ENCODE measurements at places on chromosomes 2 and 18. TPM values are rescaled to one million over a fixed set of nuclear protein-coding genes. Genes with fewer than 3 reads are reported as not detected.

The YIPF4 gene
- 67.5 TPM for total RNA-seq

The PLCD4 gene
- total RNA-seq, result 0.62 TPM

The SCYGR5 gene
- not detected for total RNA-seq

The DSG3 gene
- not detected for total RNA-seq

The OSR1 gene
- total RNA-seq, result 5.4 TPM

The PROM2 gene
- total RNA-seq, result 0.54 TPM

The RNF25 gene
- total RNA-seq, result 12.4 TPM
